Ovary (tissue), 10 donors: ENCODE measurements at places on chromosomes 6 and 20. TPM values are rescaled to one million over a fixed set of nuclear protein-coding genes. Genes with fewer than 3 reads are reported as not detected.

FAM210B gene
- 120 TPM for total RNA-seq

ERVFRD-1 gene
- total RNA-seq, result not detected

VEGFA gene
- total RNA-seq, result 45.2 TPM

CBLN4 gene
- total RNA-seq, result 7.6 TPM

DNA sequence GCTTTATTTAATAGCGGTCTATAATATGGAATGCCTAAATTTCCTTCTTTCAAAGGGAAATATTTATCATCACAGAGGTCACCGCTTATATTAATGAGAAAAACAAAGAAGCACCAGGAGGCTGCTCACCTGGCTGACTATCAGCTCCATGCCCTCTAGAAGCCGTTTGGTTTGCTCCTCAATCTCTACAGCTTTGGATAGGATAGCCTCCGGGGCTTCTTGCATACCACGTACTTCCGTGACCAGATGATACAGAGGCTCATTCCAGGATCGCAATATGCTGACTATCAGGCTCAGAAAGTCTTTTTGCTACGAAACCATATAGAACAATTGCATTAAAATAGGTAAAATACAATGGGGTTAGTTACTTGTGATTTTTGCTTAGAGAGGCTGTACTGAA is 6.8 kb downstream of the PRL start:
- no peak for DNase-seq

- DNase-seq, result no peak
Observed at GRCh38 chr6:157558487-157559200, 177.7 kb downstream of the ZDHHC14 start.

- no peak for DNase-seq
Observed at GRCh38 chr20:14924433-14924832, 587.0 kb upstream of the FLRT3 start.

GRCh38 chr6:136424901-136425300 is 125.3 kb downstream of the MAP7 start:
- no peak for DNase-seq

GRCh38 chr6:17458966-17459365 is 65.6 kb downstream of the CAP2 start:
- DNase-seq, result no peak

GRCh38 chr6:40671001-40671693 is 84.0 kb upstream of the LRFN2 start:
- no peak for DNase-seq

- no peak for DNase-seq
Observed at GRCh38 chr6:155215906-155216305, 47.9 kb upstream of the CLDN20 start.
